Nephron progenitor cell (in vitro differentiated cells): ENCODE measurements at places on chromosomes 4 and X.

DNA sequence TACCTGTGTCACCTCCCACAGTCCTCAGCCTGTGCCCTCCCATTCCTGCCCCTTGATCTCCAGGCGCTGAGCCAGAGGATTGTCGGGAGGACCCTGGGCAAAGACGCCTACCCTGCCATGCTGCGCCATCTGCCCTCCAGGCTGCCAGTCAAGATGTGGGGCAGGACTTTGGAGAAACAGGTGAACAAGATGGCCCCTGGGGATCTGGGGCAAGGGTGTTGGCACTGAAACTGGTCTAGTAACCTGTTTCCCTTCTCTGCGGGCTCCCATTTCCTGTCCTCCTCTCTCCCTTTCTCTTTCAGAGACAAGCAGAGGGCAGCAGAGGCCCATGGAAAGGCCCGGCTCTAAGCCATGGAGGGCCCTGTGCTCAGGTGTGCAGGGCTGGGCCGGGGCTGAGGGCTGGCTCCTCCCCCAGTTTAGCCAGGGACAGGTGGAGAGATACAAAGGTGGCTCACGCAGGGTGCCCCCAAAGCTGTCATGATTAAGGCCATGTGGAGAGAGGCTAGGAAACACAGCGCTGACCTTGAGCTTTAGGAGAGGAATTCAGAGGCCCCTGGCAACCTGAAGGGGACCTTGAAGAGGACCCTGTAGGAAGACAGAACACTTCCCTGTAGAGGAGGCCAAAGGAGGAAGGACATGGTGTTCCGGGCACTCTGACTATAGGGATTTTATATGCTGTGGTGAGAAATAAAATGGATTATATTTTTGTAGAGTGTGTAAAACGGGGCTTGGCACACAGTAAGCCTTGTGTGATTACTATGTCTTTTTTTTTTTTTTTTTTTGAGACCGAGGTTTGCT is at the start of gene GLOD5:
GLOD5 (plus strand) TSS at position 74 of the 798 bp plus-strand sequence; CDS start at position 118, 44 bp downstream.
- peak; percentile 11 for DNase-seq

DNA sequence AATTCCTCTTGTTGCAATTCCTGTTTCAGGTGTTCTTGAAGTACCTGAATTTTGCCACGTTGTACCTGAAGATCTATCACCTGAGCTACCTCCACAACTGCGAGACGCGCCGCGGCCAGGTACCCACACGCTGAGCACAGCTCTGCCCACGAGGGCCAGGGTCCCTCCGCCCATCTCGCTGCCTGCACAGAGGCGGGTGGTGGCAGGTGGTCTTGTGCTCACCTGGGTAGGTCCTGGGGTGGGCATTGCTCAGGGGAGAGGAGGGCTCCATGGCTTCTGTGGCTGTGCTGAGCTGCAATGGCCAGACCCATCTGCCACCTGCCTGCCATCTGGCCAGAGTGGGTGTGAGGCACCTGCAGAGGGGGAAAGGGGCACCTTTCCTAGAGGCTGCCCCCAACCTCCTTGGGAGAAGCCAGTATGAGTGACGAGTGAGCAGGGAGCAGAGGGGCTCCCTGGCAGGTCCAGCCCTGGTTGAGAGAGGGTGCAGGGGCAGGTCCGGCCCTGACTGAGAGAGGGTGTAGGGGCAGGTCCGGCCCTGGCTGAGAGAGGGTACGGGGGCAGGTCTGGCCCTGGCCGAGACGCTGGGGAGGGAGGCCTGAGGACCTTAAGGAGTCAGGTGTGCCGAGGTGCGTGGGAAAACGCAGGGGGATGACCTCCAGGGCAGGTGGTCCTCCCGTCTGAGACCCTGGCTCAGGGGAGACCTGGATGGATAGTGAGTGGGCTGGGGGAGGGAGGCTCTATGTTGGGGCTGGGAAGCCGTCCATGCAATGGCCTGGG is 10.7 kb downstream of the PDE6B start:
- no peak for DNase-seq

DNA sequence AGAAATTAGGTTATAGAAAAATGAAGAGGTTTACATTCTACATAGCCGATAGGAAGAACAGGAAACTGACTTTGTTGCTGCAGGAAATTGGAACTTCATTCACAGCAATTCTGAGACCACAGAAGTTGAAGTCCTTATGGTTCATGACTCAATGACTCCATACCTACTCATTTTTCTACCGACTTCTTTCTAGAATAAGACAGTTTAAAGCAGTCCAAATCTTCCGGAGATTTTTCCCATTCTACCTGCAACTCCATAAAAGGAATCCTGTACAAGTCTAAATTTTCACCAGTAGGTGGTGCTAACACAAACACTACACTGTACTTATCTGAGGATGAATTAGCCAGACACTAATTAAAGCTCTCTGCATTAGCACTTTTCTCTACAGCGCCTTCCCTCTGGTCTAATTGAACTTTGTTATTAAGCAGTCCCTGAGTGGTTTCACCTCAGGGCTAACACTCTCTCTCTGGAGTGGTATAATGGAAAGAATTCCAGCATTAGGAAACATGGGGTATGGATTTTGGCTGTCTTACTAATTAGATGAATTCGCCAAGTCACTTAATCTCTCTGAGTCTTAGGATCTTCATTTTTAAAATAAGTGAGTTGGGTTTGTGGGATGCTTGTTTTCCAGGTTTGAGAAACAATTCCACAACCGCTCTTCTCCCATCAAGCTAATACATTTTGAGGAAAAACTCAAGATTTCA is 167.9 kb downstream of the SMIM20 start:
- DNase-seq, result no peak

- no peak for DNase-seq
These were observed 135.5 kb downstream of the ARHGAP24 start for GRCh38 chr4:85610450-85610849.

GRCh38 chr4:104451573-104451972 is 43.1 kb downstream of the CXXC4 start:
- DNase-seq, result no peak

- DNase-seq, result no peak
These were observed 203.3 kb upstream of the PCDH18 start for GRCh38 chr4:137735561-137736104.

DNA sequence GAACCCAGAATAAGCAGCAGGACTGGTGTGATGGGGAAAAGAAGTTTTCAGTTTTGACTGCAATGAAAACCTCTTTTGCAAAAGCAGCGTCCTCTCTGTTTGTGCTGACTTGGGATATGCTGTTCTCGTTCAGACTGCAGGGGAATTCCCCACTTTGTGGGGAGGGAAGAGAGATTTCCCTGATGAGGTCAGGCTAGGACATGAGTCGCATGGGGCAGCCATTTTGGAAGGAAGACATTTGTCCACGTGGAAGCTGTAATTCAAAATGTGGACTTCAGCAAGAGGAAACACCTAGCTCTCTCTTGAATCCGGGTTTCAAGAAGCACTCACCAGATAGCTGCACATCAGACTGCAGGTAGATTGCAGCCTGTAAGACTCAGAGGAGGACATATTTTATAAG is 39.3 kb downstream of the ING2 start:
- no peak for DNase-seq

- DNase-seq, result no peak
These were observed 300.0 kb downstream of the ANK2 start for GRCh38 chr4:113349430-113349829.

- no peak for DNase-seq
These were observed 3.4 kb upstream of the USP53 start for GRCh38 chr4:119209077-119209476.

- DNase-seq, result peak; percentile 19
These were observed 121.6 kb downstream of the RASL11B start for GRCh38 chr4:52983563-52984303.

GRCh38 chrX:72107320-72107719 is 24.4 kb downstream of the RTL5 start:
- DNase-seq, result no peak

- no peak for DNase-seq
These were observed 333.8 kb downstream of the DMD start for GRCh38 chrX:32877592-32877991.

GRCh38 chr4:109032671-109033070 is 269.8 kb downstream of the COL25A1 start:
- DNase-seq, result peak; percentile 9

- no peak for DNase-seq
These were observed 21.9 kb upstream of the SPON2 start for GRCh38 chr4:1194010-1194900.

GRCh38 chr4:125181804-125182203 is 133.0 kb upstream of the FAT4 start:
- no peak for DNase-seq

- no peak for DNase-seq
These were observed 9.5 kb downstream of the XPNPEP2 start for GRCh38 chrX:129748305-129748704.

GRCh38 chr4:155433636-155434360 is 57.0 kb upstream of the MAP9 start:
- DNase-seq, result no peak

GRCh38 chrX:100747090-100747489 is 15.2 kb upstream of the SYTL4 start:
- DNase-seq, result no peak

- no peak for DNase-seq
These were observed 50.6 kb upstream of the STARD8 start for GRCh38 chrX:68596871-68597270.

DNA sequence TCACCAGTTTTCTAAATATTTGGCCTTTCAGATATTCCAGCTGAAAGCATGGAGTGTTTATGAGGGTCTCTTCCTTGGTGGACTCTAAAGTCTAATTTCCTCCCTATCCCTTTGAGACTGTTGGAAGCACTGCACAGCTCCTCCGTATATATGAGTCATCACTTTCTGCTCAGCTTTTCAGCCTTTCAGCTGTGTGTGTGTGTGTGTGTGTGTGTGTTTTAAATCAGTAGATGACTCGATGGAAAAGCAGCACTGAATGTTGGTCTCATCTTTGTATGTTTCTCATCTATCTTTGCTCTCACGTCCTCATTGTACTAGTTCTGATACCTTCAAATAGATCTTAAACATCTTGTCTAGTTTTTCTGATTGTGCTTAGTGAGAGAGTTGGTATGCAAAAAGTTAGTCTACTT is 81.6 kb downstream of the ZFX start:
- DNase-seq, result no peak

GRCh38 chrX:19514791-19515614 is at the start of gene MAP3K15:
Gene MAP3K15, minus strand, starts transcription at chrX:19515508. Its CDS starts 247 bp downstream, at chrX:19515261.
- peak; percentile 56 for DNase-seq

- no peak for DNase-seq
These were observed 94.3 kb upstream of the FAM47B start for GRCh38 chrX:34848281-34848680.

- no peak for DNase-seq
These were observed 33.8 kb downstream of the MTTP start for GRCh38 chr4:99608417-99608816.
